ENCODE measurements at places on chromosomes 13 and 19.
A peak's percentile ranks its signal among the peaks of the same experiment; 100 is the strongest.

DNA sequence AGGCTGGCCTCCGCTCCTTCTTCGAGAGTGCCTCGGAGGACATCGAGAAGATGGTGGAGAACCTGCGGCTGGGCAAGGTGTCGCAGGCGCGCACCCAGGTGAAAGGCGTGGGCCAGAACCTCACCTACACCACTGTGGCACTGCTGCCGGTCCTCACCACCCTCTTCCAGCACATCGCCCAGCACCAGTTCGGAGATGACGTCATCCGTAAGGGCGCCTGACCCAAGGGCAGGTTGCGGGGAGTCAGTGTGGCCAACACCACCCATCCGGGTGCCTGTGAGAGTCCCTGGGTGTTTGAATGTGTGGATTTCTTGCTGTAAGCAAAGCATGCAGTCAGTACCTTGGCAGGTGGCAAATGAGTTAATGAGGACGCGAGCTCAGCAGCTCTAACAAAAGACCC, 78.8 kb downstream of the RYR1 start:
- no peak for DNase-seq

DNA sequence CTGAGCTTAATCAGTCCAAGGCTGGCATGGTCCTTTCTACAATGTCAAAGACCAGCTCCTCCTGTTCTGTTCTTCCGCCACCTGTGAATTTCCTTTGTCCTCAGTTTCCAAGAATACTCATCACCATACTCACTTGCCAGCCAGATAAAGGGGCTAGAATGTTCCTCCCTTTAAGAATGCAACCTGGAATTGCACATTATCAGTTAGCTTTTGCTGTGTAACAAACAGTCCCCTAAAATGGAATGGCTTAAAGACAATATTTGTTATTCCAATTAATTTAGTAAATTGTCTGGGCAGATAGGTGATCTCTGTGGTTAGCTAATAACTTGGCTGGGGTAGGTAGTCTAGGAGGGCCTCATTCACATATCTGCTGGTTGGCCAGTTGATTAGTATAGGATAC, 36.0 kb downstream of the VAV1 start:
- no peak for DNase-seq

- DNase-seq: peak; percentile 94
These were observed 1.2 kb downstream of the APLP1 start for GRCh38 chr19:35869327-35870123.

GRCh38 chr19:35587321-35587720, 1.3 kb downstream of the PMIS2 start:
- no peak for DNase-seq

DNA sequence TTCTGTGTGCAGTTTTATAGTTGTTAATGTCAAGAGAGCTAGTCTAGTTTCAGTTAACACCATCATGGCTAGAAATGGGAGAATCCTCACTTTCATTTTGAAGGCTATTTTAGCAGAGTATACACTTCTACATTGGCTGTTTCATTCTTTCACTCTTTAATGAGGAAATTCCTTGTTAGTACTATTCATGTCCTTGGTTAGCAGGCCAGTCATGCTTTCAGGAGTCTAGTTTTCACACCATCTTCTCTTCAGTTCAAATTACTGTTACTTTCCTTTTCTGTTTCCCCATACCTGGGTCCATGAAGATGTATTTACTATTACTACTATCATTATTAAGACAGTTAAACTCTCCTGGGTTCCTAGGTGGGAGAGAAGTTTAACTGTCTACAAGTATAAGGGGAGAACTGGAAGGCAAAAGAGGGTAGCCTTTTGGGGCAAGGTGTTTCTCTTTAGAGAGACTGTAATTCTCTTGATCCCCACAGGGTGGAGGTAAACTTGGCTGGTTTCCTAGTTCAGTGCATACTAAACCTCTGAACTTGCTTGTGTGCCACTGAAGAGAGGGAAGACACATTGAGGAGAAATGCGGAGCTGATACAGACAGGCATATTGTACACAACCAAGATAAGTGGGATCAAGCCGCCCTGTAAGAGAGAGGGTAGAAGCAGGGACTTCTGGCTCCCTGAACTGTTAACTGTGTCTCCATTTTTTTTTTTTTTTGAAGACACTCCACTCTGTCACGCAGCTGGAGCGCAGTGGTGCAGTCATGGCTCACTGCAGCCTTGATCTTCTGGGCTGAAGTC, 41.3 kb upstream of the IGFL4 start:
- DNase-seq: peak; percentile 69

DNA sequence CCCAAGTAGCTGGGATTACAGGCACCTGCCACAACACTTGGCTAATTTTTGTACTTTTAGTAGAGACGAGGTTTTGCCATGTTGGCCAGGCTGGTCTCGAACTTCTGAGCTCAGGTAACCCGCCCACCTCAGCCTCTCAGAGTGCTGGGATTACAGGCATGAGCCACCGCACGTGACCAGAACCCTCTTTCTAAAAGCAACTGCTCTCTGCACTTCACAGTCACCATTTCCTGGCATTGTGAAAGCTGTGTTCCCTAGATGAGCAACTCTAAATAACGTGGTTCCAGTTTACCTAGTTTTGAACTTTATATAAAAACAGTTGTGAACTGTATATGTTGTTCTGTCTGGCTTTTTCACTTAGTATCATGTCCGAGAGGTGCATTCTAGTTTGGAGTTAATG, 152.9 kb downstream of the SIPA1L3 start:
- DNase-seq: no peak

DNA sequence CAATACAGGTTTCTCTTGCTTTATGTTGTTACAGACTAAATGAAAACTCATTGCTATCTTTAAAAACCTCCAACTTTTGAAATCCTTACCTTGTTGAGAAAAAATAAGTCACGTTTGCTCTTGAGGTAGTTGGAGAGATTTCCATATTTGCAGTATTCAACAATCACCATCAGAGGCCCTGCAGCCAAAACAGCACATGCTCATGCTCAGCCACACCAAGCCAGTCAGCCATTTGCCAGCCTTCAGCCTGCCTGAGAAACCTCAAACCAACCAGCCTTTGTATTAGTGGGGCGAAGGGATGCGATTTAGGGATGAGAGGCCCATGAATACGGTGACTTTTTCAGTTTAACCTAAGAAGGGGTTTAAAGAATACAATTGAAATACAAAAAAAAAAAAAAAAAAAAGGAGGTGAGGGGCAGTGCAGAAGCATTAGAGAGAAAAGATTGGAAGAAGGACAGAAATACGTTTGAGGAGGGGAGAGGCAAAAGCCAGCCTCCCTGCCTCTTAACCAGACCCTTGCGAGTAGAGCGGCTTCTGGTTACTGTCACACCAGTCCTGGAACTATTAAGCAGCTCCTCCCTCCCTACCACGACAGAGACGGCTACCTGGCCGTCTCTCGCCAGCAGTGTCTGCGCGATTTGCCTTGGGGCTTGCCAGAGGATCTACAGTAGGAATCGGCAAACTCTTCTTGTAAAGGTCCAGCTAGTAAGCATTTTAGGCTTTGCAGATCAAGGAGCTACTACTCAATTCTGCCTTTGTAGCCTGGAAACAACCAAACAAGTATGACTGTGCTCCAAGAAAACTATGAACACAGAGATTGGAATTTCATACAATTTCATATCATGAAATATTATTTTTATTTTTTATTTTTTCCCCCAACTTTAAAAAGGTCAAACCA, 167.3 kb downstream of the FLT1 start:
- DNase-seq: no peak

GRCh38 chr19:49573009-49573408, 7.3 kb downstream of the NOSIP start:
- DNase-seq: no peak

GRCh38 chr13:23460309-23460708, 26.8 kb upstream of the SACS start:
- no peak for DNase-seq

DNA sequence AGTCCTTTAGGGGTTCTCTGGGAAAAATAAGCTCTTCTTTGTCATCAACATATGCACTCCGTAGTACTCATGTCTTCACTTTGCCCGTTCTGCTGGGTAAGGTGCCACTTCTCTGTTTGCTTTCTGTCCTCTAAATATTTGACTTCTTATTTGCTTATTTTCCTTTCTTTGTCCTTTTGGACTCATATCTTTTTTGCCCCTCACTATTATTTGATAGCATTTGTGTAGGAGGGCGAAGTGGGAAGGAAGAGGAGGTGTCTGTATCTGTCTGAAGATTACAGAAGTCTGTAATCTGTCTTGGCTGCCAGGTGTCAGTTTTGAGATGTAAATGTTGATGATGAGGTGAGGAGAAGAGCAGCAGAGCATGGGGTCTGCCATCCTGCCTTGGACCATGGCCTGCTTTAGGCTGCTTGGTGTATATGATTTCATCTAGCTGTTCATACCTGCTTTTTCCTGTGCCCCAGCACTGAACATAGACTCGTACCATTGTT, 30.8 kb downstream of the USPL1 start:
- DNase-seq: no peak

- DNase-seq: no peak
These were observed 36.1 kb downstream of the TNFSF13B start for GRCh38 chr13:108305655-108306054.

DNA sequence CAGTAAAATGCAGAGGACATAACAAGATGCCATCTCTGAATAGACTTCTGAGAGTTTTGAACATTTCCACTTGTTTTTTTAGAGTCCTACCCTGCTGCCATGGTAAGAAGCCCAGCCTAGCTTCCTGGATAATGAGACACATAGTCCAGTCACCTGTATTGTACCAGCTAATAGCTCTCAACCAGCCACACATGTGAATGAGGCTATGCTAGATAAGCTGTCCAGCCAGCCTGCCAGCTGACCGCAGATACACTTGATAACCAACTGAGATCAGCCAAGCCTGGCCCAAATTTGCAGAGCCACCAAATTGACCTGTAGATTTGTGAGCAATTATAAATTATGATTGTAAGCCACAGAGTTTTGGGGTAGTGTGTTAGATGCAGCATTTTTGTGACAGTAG, 10.7 kb downstream of the RFXAP start:
- no peak for DNase-seq

- DNase-seq: no peak
These were observed 50.4 kb downstream of the MYO9B start for GRCh38 chr19:17125728-17126677.
